ENCODE measurements at places on chromosomes 3 and 15.

GRCh38 chr15:98874773-98875172, 132.8 kb downstream of the PGPEP1L start:
- no peak for DNase-seq

- DNase-seq: peak; percentile 24
Measured at GRCh38 chr15:50380089-50380488, 25.1 kb upstream of the GABPB1 start.

GRCh38 chr3:157148196-157148889, 11.6 kb downstream of the CCNL1 start:
- no peak for DNase-seq

- DNase-seq: no peak
Measured at GRCh38 chr3:133948131-133948810, 52.6 kb upstream of the RAB6B start.

- DNase-seq: no peak
Measured at GRCh38 chr3:36591959-36592358, 172.4 kb downstream of the DCLK3 start.

- DNase-seq: no peak
Measured at GRCh38 chr15:57873564-57874209, 167.2 kb downstream of the POLR2M start.

- DNase-seq: no peak
Measured at GRCh38 chr3:178206521-178206920, 329.7 kb upstream of the KCNMB2 start.

DNA sequence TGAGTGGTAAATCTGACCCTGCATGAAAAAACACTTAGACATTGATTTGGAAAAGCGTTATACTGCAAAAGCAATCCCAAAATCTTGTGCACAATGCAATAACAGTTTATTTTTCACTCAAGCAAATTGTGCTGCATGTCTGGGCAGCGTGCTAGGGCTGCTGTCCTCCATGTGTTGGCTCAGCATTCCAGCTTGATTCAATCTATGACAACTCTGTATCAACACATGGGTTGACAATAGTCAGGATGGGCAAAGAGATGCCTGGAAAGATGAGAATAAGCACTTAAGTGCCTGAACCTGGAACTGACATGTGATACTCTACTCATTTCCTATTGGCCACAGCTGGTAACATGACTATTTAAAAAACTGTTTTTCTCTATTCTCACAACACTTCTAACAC, 51.8 kb downstream of the DUT start:
- no peak for DNase-seq

DNA sequence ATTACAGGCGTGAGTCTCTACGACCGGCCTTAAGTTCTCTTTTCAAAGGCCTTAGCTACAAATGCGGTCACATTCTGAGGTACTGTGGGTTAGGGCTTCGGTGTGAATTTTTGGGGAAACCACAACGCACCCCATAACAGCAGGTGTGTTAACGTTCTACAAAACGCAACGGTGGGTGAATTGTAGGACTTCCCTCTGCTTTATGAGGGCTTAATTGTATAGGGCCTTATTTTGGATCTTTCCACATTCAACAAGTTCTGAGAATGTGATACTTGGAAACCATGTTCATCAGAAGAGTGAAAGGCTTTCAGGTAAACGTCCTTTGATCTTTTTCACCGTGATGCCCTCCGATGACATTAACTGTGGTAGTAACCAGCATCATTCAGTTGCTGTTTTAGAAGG, 998.6 kb upstream of the CFAP20DC start:
- DNase-seq: no peak
